ENCODE measurements at places on chromosomes 11 and 22. TPM values are rescaled to one million over a fixed set of nuclear protein-coding genes. Genes with fewer than 3 reads are reported as not detected.

GRCh38 chr11:110475671-110476070, 45.9 kb downstream of the FDX1 start:
- no peak for DNase-seq

The MPZL2 gene
- 13.1 TPM for total RNA-seq

DNA sequence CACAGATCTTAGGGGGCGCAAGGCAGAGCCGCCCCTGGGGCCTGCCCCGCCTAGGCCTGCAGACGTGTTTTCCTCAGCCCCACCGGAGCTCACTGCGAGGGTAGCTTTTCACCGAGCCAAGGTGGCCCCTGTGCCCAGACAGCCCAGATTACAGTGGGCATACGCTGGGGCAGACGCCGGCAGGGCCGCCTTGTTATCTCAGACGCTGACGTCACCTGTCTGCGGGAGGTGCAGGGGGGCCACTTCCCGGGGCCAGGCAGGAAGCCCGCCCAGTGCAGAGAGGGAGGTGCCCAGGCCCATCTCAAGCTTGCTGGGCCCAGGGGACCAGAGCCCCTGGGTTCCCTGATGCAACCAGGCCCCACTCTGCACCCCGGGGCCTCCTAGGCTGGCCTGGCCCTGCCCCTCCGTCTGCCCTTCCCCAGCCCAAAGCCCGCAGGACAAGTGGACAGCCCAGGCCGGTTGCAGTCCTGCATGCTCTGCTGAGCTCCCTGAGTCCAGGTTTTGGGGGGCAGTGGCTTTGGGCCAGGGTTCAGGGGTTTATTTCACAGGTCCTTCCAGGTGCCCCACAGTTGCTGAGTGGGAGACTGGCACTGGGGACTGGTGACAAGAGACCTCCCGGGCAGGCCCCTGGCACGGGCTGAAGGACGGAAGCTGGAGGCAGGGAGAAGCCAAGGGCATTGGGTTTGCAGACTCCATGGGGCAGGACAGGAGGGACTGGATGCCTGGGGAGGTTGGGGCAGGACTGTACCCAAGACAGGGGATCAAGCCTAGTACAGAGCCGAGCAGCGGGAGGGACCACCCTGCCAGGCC, 38.6 kb downstream of the IGF2 start:
- DNase-seq, result peak; percentile 74

DNA sequence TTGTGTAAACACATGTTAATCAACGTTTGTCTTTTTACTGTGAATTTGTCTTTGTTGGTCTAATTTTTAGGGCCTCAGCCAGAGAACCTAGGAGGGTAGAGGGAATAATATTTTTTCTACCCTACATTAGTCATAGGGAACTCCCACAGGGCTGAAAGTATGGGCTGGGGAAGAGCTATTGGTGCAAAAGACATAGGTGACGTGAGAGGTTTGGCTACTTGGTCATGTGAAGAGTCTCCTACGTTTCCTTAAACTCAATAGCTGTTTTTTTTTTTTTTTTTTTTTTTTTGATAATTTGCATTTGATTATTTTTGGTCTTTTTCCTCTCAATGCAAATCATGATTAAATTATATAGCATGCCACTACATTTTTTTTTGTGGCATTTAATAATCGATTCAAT, 15.9 kb upstream of the MMP7 start:
- DNase-seq, result no peak
